ENCODE measurements at places on chromosomes 4 and X. TPM values are rescaled to one million over a fixed set of nuclear protein-coding genes. Genes with fewer than 3 reads are reported as not detected.

DNA sequence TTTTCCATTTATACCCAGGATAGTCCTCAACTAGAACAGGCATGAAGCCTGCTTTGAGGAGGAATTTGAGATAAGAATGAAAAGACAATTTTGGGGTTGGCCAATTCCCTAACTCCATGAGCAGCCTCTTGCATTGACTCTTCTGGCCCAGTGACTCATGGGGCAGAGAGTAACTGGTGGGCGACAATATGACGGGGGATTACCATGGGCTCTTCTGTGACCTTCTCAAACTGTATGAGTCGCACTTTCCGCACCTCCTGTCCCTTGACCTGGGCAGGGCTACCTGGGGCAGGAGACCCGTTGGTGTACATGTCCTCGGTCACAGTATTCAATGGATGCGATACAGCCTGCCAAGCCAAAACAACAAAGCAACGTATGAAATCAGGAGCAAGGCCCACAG, 13.3 kb downstream of the MPP1 start:
- no peaks in the 10 kb centered on the region for H3K27me3 ChIP-seq
- no peak for DNase-seq
- peaks cover 4% of the 10 kb centered on the region for H3K4me1 ChIP-seq
- no peak overlapping the region for H3K4me3 ChIP-seq

- H3K36me3 ChIP-seq: no peaks in the 10 kb centered on the region
- no peak overlapping the region for H3K27ac ChIP-seq
- H3K27me3 ChIP-seq: no peaks in the 10 kb centered on the region
- no peak overlapping the region for H3K4me3 ChIP-seq
- no peaks in the 10 kb centered on the region for H3K4me1 ChIP-seq
Measured at GRCh38 chrX:78624962-78625909, 33.9 kb downstream of the RTL3 start.

GRCh38 chrX:12996934-12997435, 22.1 kb downstream of the TMSB4X start:
- no peaks in the 10 kb centered on the region for H3K36me3 ChIP-seq
- no peak overlapping the region for H3K4me3 ChIP-seq
- H3K4me1 ChIP-seq: peaks cover 14% of the 10 kb centered on the region

DNA sequence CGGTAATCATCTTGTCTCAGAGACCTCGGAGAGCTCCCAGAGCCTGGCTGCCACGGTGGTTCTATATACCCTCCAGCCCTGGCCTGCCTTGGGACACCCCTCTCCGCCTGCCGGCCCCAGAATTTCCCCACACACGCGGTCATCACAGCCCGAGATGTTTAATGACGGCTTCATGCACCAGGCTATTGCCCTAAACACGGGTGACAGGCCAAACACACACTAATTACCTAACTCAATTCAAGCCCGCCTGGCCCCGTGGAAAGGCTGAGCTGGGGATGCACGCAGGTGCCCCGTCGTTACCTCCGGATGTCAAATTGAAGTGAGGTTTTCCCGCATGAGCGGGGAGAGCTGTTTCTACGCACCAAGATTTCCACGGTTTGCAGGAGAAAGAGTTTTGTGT, 72.9 kb upstream of the PPP2R3B start:
- H3K4me1 ChIP-seq: no peaks in the 10 kb centered on the region
- no peaks in the 10 kb centered on the region for H3K36me3 ChIP-seq
- H3K27me3 ChIP-seq: no peaks in the 10 kb centered on the region
- DNase-seq: peak; percentile 8
- no peak overlapping the region for H3K4me3 ChIP-seq
- H3K27ac ChIP-seq: no peak overlapping the region

GRCh38 chrX:119288890-119289393, 52.9 kb downstream of the PGRMC1 start:
- DNase-seq: no peak
- no peaks in the 10 kb centered on the region for H3K27me3 ChIP-seq
- no peaks in the 10 kb centered on the region for H3K4me1 ChIP-seq
- H3K36me3 ChIP-seq: no peaks in the 10 kb centered on the region
- no peak overlapping the region for H3K27ac ChIP-seq
- H3K4me3 ChIP-seq: no peak overlapping the region

DNA sequence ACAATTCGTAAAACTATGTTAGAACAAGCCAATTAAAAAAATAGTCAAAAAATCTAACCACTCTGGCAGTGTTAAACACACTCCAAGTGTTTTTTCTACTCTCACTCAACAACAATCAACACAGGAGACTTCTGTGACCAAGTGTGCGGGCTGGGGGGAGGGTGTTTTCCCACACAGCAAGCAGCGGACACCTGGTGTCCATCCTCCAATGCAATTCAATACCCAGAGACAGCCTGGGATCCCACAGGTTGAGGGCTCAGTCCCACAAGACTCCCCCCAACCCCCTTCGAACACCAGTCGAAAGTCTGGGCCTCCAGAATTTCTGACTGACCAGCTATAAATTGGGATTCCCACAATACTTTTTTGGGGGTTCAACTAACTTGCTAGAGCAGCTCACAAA, 8.3 kb upstream of the PIM2 start:
- H3K27me3 ChIP-seq: no peaks in the 10 kb centered on the region
- H3K27ac ChIP-seq: peak overlapping the region; percentile 92
- peaks cover 5% of the 10 kb centered on the region for H3K4me1 ChIP-seq
- DNase-seq: peak; percentile 74

- no peak overlapping the region for H3K27ac ChIP-seq
- H3K4me3 ChIP-seq: no peak overlapping the region
- H3K4me1 ChIP-seq: no peaks in the 10 kb centered on the region
- DNase-seq: no peak
- H3K36me3 ChIP-seq: no peaks in the 10 kb centered on the region
Measured at GRCh38 chrX:123882391-123882790, 22.5 kb downstream of the XIAP start.

GRCh38 chr4:48380583-48381167, 39.3 kb downstream of the SLAIN2 start:
- H3K27me3 ChIP-seq: no peaks in the 10 kb centered on the region
- H3K4me1 ChIP-seq: peaks cover 31% of the 10 kb centered on the region
- peak overlapping the region; percentile 70 for H3K27ac ChIP-seq
- H3K4me3 ChIP-seq: peak overlapping the region; percentile 25
- peak; percentile 15 for DNase-seq

DNA sequence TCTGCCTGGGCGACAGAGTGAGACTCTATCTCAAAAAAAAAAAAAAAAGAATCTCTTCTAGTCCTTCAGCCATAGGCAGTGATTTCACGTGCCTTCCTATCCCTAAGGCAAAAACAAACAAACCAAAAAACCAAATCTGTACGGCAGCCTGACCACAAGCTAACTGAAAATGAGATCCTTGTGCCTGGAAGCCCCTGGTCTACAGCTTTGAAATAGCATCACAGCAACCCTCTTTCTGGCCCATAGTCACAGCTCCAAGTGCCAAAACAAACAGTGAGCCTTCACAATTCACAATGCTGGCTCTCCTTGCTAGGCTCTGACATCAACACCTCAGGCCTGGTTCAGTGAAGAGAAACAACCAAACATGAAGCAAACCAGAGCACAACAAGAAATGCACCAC, 46.1 kb downstream of the TMEM150C start:
- H3K27me3 ChIP-seq: no peaks in the 10 kb centered on the region
- H3K36me3 ChIP-seq: no peaks in the 10 kb centered on the region
- 0 out of 2 replicates have a peak, but pooled peaks cover 7% of the 10 kb centered on the region for H3K4me1 ChIP-seq
- H3K4me3 ChIP-seq: no peak overlapping the region

DNA sequence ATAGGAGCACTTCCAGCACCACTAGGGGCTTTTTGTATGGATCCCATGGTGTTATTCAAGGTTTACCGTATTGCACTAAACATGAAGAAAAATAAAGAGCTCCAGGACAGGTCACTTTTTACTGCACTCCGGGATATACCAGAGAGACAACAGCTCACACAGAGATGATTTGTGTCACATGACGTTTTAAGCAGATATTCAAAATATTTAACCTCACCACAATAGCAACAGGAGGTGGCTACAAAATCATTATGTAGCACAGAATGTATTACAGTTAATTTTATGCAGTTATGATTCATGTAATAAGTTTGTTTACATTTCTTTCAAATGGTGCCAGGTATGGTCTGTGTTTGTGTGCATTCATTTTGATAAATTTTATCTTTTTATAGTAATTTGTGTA, 100.6 kb downstream of the LUZP4 start:
- H3K4me1 ChIP-seq: no peaks in the 10 kb centered on the region
- DNase-seq: no peak
- H3K27me3 ChIP-seq: no peaks in the 10 kb centered on the region
- no peak overlapping the region for H3K4me3 ChIP-seq
- no peak overlapping the region for H3K27ac ChIP-seq

DNA sequence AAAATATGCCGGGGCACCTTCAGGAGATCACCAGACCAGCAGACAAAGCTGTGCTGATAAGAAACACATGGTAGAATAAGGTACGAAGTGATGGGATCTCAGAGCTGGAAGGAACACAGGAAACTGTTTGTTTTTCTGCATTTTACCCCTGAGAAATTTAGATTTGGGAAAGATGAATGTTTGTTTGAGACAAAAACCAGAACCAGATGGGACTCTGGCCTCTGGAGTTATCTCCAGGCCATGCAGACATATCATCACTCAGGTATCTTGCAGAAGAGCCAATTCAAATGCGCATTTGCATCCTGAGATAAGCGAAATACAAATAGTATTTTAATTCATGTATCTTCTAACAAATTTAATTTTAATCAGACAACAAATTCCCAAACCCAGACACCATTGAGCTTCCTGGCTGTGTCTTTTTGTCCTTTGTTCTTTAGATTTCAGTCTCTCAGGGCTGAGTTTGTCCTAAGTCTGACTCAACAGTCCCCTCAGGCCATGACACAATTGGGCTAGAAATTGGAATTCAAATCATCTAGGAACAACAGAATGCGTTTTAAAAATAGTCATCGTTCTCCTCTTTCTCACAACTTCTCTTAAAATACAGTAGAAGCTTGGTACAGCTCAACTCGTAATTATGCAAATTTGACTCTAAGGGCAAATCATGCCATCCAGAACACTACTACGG, 159.0 kb downstream of the PACRGL start:
- H3K27ac ChIP-seq: no peak overlapping the region
- H3K27me3 ChIP-seq: no peaks in the 10 kb centered on the region
- no peak for DNase-seq
- no peak overlapping the region for H3K4me3 ChIP-seq
- no peaks in the 10 kb centered on the region for H3K4me1 ChIP-seq

GRCh38 chr4:26067035-26067434, 153.0 kb downstream of the SMIM20 start:
- H3K27me3 ChIP-seq: no peaks in the 10 kb centered on the region
- H3K4me3 ChIP-seq: no peak overlapping the region
- no peaks in the 10 kb centered on the region for H3K36me3 ChIP-seq
- peaks cover 3% of the 10 kb centered on the region for H3K4me1 ChIP-seq

DNA sequence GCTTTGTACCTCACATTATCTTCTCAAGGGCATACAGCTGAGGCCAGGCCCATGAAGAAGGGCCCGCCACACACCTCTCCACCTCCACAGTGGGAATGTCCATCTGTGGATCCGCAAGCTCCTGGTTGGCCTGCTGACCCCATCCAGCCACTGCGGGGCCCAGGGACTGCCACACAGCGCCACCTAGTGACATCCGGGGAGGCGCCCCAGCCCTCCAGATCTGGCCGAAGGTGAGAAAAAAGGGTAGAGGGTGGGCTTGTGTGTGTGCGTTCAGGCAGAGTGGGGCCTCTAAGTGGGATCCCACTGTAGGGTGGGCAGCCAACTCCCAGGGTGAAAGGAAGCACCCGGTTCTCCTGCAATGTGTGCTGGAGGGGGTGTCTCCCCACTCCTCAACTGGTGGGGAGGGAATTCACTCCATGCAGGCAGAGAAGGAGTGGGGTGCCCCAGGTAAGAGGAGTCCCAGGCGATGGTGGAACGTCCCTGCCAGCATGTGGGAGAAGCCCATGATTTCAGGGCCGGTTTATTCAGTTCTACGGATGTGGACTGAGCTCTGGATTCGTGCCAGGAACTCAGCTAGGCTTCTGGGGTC, 117.3 kb downstream of the ENPP6 start:
- no peak overlapping the region for H3K27ac ChIP-seq
- no peak overlapping the region for H3K4me3 ChIP-seq
- H3K27me3 ChIP-seq: no peaks in the 10 kb centered on the region

GRCh38 chr4:141497627-141498026, 138.8 kb upstream of the IL15 start:
- no peaks in the 10 kb centered on the region for H3K4me1 ChIP-seq
- no peak for DNase-seq
- H3K36me3 ChIP-seq: no peaks in the 10 kb centered on the region
- no peak overlapping the region for H3K27ac ChIP-seq

- H3K36me3 ChIP-seq: no peaks in the 10 kb centered on the region
- no peak overlapping the region for H3K4me3 ChIP-seq
- no peaks in the 10 kb centered on the region for H3K27me3 ChIP-seq
- peak; percentile 18 for DNase-seq
Measured at GRCh38 chr4:65535113-65535512, 135.2 kb downstream of the EPHA5 start.

DNA sequence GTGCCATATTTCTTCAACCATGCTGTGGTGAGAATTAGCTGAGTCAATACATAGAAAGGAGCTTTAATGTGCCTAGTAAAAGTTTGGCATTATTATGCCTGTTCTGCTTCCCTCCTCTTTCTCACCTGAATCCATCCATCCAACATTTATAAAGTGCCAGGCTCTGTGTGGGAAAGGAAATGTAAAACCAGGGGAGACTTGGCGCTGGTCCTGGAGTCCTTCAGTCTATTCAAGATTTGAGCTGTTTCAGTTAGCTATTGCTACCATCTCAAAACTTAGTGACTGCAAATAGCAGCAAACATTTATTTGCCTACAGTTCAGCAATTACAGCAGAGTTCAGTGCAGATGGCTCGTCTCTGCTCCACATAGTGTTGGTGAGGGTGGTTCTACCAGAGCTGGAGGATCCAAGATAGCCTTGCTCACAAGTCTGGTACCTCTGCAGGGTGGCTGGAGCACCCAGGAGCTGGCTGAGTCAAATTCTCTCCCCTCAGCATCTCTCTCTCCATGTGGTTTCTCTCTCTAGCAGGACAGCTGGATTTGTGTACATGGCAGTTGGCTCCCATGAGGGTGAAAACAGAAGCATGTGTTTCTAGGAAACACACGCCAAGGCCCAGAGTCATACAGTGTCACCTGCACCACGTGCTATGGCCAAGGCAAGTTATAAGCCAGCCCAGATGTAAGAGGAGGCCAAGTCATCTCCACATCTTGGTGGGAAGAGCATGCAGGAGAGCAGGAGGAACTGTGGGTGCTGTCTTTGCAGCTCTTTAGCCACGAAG, 77.3 kb downstream of the FHDC1 start:
- DNase-seq: no peak
- H3K36me3 ChIP-seq: 0 out of 2 replicates have a peak, but pooled peaks cover 3% of the 10 kb centered on the region
- H3K4me1 ChIP-seq: peaks cover 13% of the 10 kb centered on the region
- no peak overlapping the region for H3K4me3 ChIP-seq
- H3K27ac ChIP-seq: no peak overlapping the region

- no peak overlapping the region for H3K4me3 ChIP-seq
- H3K36me3 ChIP-seq: no peaks in the 10 kb centered on the region
- H3K4me1 ChIP-seq: peaks cover 17% of the 10 kb centered on the region
- H3K27ac ChIP-seq: no peak overlapping the region
- peak; percentile 83 for DNase-seq
Measured at GRCh38 chr4:100095729-100096595, 94.3 kb downstream of the DDIT4L start.

The AWAT2 gene
- total RNA-seq: not detected

The GAGE1 gene
- not detected for total RNA-seq

The MXRA5 gene
- total RNA-seq: 3.1 TPM
